ENCODE measurements at places on chromosomes 12 and 14.

- DNase-seq, result no peak
These were observed 156.4 kb upstream of the PLXNC1 start for GRCh38 chr12:93991829-93992461.

- DNase-seq, result no peak
These were observed 82.2 kb downstream of the EML1 start for GRCh38 chr14:99875421-99875820.

DNA sequence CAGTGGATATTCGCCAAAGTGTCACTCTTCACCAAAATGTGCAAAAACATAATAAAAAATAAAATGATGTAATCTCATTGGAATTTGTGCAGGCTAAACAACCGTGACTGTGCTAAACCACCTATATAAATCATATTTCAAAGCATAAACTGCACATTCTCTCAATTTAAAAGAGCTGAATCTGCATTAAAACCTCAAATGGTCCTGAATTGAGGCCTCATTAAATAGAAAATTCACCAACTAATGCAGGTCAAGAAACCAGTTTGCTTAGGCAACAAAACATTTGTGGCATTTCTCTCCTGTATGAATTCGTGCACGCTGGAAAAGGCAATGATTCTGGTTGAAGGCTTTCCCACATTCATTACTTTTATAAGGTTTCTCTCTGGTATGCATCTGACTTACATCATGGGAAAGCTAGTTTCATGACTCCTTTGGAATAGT, 80.1 kb upstream of the IFNG-AS1 start:
- DNase-seq, result no peak

DNA sequence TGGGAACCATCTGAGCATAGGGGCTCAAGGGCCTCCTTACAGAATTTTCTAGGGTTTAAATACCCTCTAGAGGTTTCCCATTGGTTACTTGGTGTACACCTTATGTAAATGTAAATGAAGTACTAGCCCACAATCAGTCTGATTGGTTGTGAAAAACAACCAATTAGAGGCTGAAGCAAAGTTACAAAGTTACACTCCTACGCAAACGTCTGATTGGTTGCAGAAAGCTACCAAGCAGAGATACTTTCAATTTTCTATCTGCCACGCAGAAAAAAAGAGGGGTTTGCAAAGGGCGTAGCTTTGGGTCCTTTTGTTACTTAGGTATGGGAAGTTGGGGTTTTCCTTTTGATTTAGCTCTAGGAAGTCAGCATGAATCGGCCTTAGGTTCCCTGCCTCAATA, 1.8 kb upstream of the TMEM19 start:
- DNase-seq, result peak; percentile 59

- DNase-seq, result no peak
These were observed 86.2 kb downstream of the RIN3 start for GRCh38 chr14:92599811-92600210.

GRCh38 chr14:96502621-96503305, 581 bp downstream of the PAPOLA start:
- DNase-seq, result peak; percentile 55

DNA sequence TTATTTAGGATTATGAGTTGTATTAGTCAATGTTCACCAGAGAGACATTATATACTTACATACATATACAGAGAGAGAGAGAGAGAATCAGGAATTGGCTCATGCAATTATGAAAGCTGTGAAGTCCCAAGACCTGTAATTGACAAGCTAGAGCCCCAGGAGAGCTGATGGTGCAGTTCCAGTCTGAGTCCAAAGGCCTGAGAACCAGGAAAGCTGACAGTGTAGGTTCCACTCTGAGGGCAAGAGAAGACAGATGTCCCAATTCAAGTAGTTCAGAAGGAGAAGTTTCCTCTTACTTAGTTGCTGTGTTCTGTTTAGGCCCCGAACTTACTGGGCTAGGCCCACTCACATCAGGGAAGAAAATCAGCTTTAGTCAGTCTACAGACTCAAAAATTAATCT, 76.4 kb upstream of the FICD start:
- no peak for DNase-seq

DNA sequence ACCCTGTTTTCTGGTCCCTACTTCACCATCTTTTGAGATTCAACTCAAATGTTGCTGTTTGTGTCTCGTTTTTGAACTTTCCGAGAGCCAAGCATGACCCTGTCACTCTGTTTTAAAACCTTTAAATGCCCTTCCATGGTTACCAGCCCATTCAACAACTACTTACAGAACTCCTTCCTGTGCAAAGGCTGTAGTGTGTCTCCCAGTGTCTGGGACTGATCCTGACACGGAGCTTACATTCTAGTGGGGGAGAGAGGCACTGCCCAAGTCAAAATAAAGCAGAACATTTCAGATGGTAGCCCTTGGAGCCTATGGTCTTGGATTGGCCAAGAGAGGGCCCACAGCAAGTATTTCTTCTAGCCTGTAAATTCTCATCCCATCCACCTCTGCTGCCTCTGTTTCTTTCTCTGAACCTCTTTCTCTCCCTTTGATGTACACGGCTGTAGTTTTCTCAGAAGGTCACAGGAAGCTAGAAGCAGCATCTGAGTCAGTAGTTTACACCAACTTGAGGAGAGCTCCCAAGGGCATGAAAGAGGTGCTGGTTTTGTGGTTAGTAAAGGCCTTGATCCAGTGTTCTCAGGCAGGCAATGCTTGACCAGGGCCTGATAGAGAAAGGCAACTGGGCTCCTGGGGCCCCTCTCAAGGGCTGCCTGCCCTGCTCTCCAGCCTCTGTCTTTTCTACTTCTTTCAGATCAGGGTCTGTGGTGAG, 42.3 kb upstream of the SLC24A4 start:
- no peak for DNase-seq

GRCh38 chr12:83082690-83083276, 396.1 kb downstream of the TMTC2 start:
- no peak for DNase-seq

- DNase-seq, result peak; percentile 8
These were observed 110.0 kb upstream of the RESF1 start for GRCh38 chr12:31849090-31849687.

GRCh38 chr12:2013527-2014223, 9.4 kb upstream of the DCP1B start:
- no peak for DNase-seq

DNA sequence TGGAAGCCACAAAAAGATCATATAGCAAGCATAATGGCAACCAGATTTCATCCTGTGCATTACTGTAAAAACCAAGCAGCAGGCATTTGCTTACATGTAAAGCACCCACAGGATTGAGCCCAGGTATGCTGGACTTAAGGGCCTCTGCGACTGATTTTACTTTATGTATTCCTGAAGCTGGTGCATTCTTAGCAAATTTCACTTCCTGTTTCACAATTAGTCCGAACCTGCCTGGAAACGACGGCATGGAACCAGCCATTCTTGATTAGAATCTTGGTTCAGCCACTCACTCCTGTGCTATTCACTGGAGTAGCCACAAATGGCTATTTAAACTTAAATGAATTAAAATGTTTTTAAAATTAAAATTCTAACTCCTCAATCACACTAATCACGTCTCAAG, 239.2 kb downstream of the NUAK1 start:
- DNase-seq, result no peak

- no peak for DNase-seq
These were observed 1142.1 kb downstream of the FLRT2 start for GRCh38 chr14:86672080-86672479.

GRCh38 chr12:77060136-77060882, 5.1 kb downstream of the E2F7 start:
- DNase-seq, result peak; percentile 7

- no peak for DNase-seq
These were observed 127.1 kb downstream of the CAPZA3 start for GRCh38 chr12:18864900-18865561.

GRCh38 chr12:56631790-56632700, 1.9 kb upstream of the BAZ2A start:
- DNase-seq, result peak; percentile 57

- DNase-seq, result no peak
These were observed 868.2 kb downstream of the C12orf50 start for GRCh38 chr12:87160848-87161601.

DNA sequence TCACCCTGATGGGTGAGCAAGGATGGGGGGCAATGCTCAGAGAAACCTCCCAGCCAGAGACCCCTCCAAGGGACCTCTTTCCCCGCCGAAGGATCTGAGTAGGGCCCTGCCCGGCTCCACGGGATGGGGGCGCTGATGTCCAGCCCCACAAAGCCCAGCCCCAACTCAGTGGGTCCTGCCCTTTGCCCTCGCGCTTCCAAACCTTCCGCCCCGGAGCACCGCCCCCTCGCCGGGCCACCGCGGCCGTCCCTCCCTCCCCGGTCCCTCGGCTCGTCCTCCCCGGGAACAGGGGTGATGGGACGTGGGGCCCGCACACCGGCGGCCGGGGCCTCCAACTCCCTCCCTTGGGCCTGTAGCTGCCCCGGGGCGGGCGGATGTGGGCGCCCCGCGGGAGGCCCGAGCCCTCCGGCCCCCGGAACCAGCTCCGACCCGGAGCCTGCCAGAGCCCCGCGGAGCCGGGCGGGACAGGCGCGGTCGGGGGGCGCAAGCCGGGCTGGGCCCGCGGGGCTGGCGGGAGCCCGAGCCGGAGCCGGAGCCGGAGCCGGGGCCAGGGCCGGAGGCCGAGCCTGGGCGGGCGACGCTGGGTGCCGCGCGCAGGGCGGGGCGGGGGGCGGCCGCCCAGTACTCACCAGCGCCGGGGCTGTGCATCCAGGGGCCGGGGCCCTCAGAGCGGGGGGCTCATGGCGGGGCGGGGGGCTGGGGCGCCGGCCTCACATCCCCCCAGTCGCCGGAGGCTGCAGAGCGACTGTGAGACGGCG, 386 bp downstream of the HDAC7 start:
- peak; percentile 56 for DNase-seq

- DNase-seq, result peak; percentile 48
These were observed 513.0 kb downstream of the TMEM121 start for GRCh38 chr14:106039400-106039799.

DNA sequence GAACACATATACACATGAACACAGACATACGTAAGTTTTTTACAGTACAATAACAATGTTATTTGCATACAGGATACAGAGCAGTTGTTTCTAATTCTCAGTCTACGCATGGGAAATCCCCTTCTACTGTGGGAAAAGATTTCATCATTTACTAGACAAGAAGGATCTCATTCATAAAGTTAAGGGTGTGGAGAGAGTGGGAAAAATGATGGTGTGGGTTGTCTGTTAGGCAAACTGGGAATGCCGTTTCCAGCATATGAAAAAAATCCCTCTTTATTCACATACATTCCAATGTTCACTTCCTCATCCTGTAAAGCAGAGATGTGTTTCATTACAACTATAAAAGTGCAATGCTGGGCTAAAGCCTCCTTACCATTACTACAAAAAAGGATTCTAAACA, 120.9 kb downstream of the SINHCAF start:
- DNase-seq, result no peak

DNA sequence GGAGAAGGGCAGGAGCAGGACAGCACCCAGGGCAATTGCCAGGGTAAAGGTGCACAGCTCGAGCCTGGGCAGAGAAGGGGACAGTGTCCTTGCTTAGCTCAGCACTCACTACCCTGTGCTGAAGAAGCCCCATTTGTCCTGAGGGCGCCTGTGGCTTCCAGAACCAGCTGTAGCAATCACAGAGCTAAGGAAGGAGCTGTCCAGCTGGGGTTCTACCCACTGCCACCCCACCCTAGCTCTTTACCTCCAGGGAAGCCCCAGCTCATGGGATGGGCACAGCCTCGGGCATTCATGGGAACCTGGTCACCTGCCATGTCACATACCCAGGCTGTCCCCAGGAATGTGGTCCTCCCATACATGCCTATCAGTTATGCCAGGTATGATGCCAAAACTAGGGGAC, 5.8 kb downstream of the LMBR1L start:
- no peak for DNase-seq

DNA sequence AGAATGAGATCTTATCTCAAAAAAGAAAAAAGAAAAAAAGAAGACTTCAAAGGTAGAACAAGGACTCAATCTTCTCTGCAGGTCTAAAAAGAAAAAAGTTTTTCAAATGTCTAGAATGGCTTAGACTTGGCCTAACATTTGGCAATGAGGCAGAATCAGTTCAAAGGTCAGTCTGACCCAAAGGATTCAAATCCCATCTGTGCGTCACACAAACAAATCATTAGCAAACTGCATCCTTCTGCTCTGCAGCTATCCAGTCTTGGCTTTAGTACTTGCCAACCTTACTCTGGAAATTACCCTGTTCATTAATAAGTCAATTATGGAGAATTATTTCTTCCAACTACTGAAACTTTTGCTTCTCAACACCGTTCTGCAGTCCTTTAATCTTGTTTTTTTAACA, 3.1 kb downstream of the YAF2 start:
- no peak for DNase-seq

DNA sequence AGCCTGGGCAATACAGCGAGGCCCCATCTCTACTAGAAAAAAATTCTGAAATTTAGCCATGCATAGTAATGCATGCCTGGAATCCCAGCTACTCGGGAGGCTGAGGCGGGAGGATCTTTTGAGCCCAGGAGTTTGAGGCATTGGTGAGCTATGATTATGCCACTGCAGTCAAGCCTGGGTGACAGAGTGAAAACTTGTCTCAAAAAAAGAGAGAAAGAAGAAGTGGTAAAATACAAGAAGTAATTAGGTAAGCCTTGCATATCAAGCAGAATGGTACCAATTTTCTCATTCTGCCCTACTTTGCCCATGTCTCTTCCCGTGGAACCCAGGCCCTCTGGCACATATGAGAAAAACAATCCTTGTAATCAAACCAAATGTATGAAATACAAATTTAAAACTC, 70.7 kb downstream of the SUSD6 start:
- DNase-seq, result no peak

All from CD4-positive, alpha-beta T cell treated with Interleukin-4 for 1 hour (primary cell).